ENCODE measurements at places on chromosomes 16 and 17. TPM values are rescaled to one million over a fixed set of nuclear protein-coding genes. Genes with fewer than 3 reads are reported as not detected.
A peak's percentile ranks its signal among the peaks of the same experiment; 100 is the strongest.

The TP53TG3F gene
- not detected for total RNA-seq

The NAA38 gene
- total RNA-seq, result 93.2 TPM

The FAHD1 gene
- 30.0 TPM for total RNA-seq

DNA sequence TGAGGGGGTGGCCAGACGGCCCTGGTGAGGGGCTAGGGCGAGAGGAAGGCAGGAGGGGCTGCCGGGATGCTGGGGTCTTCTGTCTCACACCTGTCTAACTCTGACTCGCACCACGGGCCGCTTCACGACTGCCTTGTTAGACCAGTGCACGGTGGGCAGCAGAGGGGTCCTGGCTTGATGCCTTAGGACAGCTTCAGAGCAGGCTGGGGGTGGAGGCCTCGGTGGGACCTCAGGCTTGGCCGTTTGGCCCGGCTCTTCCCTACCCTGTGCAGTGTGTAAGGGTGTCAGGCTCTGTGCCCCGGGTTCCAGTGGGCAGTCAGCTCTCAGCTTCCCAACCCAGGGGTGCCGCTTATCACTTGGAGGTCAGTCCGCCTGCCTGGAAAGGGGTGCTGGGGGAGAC, 100.7 kb downstream of the OR1D5 start:
- no peak for DNase-seq

GRCh38 chr17:29060475-29060874, 17.5 kb downstream of the PIPOX start:
- peak; percentile 5 for DNase-seq

GRCh38 chr16:6035161-6035560, 937.6 kb upstream of the EEF2KMT start:
- DNase-seq, result no peak

DNA sequence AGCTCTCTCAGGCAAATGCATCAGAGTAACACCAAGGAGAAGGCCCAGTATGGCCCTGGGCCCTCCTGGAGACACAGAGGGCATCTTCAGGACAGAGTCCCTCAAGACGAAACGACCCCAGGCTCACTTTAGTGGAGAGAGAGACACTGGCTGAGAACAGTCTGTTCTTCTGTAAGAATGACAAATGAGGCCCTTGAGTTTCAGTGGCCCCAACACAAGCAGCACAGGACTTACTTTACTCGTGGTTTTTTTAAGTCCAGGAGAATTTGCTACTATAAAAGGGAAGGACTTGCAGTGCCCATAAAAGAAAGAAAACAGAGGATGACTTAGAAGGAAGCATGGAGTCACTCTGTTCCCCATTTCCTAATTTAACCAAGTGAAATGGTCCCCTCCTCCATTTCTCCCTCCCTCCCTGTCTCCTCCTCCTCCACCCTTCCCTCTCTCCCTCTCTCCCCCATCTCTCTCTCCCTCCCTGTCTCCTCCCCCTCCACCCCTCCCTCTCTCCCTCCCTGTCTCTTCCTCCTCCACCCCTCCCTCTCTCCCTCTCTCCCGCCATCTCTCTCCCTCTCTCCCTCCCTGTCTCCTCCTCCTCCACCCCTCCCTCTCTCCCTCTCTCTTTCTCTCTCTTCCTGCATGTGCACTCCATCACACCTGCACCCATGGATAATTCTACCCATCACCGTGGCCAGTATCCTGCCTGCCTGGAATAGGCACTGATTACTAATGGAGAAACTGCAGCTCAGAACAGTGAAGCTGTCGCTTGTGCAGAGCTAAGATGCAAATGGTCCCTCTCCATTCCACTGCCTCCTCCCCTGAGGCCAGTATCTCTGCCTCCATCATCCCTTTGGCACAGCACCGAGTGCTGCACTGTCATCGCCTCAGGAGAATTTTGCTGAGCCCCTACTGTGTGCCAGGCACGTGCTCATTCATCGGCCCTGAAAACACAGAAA, 47.3 kb upstream of the RBFOX3 start:
- DNase-seq, result no peak

DNA sequence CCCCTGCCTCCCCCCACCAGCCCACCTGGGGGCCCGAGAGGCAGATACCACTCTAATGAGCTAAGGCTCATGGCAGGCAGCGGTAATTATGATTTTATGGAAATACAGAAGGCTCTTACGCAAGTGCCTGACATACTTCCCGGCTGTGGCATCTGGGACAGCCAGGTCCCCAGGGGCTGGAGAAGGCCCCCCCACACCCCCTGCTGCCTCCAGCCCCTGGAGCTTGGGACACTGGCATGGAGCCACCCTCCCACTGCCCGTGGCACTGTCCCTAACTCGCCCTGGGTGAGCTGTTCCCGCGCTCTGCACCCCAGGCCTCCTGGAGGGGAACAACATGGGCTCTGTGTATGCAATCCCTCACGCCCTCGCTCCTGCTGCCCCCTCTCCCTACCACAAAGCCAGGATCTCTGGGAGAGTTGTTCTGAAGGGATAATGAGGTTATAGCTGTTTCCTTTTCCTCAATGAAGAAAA, 5.4 kb upstream of the STAC2 start:
- DNase-seq, result no peak

- DNase-seq, result peak; percentile 80
Measured at GRCh38 chr17:48541577-48542113, 3.3 kb downstream of the HOXB2 start.

GRCh38 chr16:66858740-66859396, 14.7 kb downstream of the CA7 start:
- DNase-seq, result peak; percentile 85

DNA sequence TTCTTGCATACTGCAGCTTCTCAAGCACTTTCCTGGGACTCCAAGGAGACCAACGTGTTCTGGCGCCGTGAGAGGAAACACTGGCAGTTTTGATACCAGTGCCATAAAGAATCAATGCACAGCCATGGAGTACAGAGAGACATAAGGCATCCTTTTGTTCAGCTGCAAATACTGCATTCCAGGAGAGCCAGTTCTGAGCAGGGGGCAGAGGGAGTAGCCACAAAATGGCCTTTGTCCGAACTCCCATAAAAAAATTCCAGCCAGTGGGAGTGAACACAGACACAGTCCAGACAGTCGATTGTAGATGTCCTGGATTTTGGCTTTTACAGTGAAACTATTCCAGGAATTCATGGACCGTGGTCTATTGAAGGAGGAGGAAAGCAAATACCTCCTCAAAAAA, 36.2 kb upstream of the TEKT3 start:
- no peak for DNase-seq

- DNase-seq, result no peak
Measured at GRCh38 chr17:46274238-46274637, 20.7 kb upstream of the LRRC37A start.

DNA sequence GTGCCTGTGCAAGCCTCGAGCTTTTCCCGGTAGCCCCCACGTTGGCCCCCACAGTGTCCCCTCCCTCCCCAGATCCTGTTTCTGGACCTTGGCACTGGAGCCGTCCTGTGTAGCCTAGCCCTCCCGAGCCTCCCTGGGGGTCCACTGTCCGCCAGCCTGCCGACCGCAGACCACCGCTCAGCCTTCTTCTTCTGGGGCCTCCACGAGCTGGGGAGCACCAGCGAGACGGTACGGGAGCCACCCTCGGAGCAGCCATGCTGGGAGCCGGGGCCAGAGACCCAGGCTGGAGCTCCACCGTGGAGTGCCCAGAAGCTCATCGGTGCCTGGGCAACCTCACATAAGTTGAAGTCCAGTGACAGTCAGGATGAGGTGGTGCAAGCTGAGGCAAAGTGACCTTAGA, 11.8 kb downstream of the RGS11 start:
- no peak for DNase-seq

DNA sequence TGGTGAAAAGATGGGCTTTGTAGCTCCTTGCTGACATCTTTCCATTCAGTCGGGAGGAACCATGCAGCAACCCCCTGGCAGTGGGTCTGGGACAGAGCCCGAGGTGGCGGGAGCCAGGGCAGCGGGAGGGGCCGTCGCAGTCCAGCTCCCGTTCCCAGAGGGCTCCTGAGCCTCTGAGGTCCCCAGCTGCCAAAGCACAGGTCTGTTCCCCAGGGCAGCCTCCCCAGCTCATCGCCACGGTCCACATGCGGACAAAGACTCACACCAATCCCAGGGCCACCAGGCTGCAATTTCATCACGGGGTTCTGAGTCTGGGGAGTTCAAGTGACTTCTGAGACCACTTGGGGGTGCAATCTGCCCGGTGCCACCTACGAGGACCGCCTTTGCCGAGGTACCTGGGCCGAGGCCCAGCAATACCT, 196.0 kb downstream of the RBFOX3 start:
- no peak for DNase-seq

DNA sequence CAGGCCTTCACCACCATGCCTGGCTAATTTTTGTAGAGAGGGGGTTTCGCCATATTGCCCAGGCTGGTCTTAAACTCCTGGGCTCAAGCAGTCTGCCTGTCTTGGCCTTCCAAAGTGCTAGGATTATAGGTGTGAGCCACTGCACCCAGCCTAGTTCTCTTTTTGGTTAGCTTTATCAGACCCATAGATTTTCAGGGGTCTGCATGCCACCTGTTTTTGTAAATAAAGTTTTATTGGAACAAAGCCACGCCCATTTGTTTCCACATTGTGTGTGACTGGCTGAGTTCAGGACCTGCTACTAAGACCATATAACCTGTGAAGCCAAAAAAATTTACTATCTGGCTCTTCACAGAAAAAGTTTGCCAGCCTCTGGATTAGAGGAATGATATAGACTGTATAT, 7.6 kb downstream of the PSMD11 start:
- DNase-seq, result no peak

DNA sequence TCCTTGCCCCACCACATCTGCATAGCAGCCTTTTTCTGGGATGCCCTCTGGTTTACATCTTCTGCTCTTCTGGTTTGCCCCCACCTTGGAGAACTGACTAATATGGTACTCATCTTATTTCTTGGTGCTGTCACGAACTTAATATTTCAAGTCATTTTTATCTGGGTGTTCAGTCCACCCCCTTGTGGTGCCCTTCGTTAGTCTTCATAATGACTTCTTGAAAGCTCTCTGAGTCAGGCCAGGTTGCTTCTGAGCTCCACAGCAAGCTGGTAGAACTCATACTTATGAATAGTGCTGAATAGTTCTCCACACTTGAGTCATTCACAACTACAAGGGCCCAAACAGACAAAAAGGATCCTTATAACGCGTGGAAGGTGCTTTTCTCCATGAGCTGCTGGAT, 35.8 kb upstream of the TEKT3 start:
- no peak for DNase-seq

- DNase-seq, result no peak
Measured at GRCh38 chr16:79871906-79872305, 271.4 kb upstream of the MAF start.

DNA sequence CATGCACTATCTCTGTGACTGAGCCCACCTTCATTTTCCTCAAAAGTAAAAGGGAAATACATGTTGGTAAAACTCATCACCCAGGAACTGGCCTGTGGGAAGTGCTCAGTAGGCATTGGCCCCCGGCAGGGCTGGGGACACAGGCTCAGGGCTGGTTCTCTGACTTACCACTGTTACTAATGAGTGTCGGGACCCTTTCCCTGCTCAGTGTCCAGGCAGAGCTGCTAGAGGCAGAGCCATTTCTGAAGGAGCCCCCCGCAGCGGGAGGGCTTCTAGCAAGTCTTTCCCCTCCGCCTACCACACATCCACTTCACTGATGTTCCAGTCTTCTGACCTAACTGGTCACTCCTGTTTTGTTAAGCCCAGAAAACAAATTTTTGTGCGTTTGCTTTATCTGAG, 1.7 kb upstream of the PEMT start:
- no peak for DNase-seq

- DNase-seq, result no peak
Measured at GRCh38 chr16:7615565-7615964, 282.9 kb downstream of the RBFOX1 start.

- DNase-seq, result no peak
Measured at GRCh38 chr17:8005357-8005756, 2.9 kb downstream of the GUCY2D start.

DNA sequence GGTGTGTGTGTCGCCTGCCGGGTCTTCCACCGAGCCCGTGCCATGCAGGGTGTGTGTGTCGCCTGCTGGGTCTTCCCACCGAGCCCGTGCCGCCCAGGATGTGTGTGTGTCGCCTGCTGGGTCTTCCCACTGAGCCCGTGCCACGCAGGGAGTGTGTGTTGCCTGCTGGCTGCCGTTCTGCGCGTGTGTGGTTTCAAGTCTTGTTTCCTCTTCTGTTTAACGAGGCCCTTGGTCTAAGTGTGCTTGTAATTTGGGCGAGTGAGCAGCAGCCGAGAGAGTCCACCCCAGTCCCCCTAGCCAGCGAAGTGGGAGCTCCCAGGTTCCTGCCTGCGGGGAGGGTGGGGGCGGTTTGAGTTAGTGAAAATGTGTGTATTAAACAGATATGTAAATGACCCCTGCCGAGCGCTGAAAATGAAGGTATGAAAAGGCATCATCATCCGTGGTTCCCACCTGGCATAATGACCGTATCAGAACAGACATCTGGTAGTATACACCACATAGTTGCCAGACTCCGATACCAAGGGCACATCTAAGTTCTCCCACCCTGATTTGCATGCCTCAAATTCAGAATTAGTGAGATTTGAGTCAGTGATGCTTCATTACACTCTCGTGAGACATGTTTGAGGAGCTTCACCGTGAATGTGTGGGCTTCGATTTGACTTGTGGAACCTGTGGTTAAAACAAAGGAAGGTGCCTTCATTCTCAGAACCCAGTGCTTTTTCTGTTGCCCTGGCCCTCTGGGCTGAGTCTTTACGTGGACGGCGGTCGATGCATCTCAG, 114.5 kb upstream of the CHMP6 start:
- peak; percentile 17 for DNase-seq

DNA sequence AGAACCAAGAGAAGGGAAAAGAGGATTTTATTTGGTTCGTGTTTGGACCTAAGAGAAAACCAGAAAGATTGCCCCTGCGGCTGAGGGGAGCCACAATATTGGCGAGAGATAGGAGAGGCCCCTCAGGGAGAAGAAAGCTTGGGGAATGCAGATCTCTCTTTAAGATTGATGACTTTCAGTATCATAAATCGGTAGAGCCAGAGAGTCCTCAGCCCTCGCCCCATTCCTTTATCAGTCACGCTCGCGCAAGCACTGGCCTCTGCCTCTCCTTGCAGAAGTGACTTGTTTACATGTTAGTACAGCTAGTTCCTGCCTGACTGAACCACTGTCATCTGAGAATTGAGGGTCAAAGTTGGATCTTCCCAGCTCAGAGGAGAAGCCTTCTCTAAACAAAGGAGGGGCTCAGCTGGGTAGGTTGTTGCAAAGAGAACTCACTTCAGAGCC, 21.5 kb upstream of the KRT19 start:
- DNase-seq, result no peak

GRCh38 chr17:60573236-60574051, 26.5 kb upstream of the PPM1D start:
- no peak for DNase-seq

- DNase-seq, result no peak
Measured at GRCh38 chr17:38915639-38915995, 9.8 kb upstream of the LASP1NB start.

- peak; percentile 47 for DNase-seq
Measured at GRCh38 chr17:74467221-74467951, 952 bp downstream of the CD300A start.
